ENCODE measurements at places on chromosomes 1 and 21.

DNA sequence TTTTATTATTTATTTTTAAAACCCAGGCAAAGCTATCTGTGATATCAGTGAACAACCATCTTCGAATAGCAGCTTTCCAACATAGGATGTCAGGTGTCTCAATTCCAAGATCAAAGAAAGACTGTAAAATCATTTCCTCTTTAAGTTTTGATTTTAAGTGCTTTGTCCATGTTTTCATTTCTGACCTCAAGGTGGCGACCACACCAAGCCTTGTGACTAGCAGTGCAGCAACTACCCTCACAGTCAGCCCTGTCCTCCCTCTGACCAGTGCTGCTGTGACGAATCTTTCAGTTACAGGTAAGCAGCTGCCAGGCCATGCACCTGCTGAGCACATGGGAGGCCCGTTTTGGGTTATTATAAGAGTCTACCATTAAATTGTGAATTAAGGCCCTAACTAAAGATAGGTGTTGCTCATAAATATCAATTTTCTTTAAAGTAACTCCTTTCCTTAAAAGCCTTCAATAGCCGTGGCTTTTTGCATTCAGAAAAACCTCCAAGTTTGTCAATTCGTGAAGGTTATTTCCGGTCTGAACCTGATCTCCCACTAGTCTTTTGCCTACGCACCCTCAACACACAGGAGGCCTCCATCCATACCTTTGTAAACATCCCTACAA, 117.0 kb downstream of the CD247 start:
- DNase-seq, result peak; percentile 65

GRCh38 chr1:115732316-115732715, 36.2 kb downstream of the CASQ2 start:
- no peak for DNase-seq

DNA sequence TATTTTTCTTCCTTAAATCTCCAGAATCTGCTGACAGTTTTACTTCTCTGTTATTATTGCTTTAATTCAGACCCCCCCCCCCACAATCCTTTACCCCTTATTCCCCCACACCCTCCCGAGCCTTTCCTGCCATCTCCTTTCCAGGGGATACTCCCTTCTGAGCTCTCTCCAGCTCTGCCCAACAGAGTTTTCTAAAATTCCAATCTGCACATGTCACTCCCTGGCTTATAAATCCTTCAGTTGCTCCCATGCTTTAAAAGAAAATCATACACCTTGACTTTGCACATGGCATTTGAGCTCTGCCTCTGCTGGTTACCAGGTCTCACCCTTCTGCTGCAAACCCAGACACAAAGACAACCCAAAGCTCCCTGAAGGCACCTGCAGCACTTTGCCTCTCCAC, 11.7 kb upstream of the EPS8L3 start:
- DNase-seq, result no peak

GRCh38 chr21:43718872-43719747, at the start of gene PDXK:
TSS of gene PDXK (plus strand) at chr21:43719129. CDS start at chr21:43719295, 166 bp downstream.
- peak; percentile 68 for DNase-seq

GRCh38 chr1:35470977-35471613, 86.1 kb downstream of the KIAA0319L start:
- DNase-seq, result peak; percentile 44

GRCh38 chr1:86972262-86972661, 57.8 kb downstream of the HS2ST1 start:
- DNase-seq, result no peak

DNA sequence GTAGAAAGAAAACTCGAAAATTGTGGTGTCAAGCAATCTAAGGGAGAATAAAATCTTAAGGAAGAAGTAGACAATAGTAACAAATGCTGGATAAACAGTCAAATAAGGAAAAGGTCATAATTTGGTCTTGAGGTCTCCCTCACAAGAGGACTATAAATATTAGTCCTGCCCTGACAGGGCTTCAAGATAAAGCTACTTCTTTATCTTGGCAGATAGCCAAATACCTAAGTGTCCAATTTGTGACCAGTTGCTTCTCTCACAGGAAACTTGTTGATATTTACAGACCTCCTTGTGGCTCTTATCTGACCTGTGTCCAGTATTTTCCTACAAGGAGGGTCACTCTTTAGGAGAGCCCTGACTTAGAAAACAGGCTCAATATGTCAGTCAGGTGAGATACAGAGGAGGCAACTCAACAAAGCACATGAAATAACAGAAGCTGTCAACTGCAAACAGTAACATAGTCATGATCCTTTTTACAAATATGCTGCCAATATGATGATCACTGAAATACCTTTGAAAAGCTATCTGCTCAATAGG, 88.8 kb downstream of the TNNI3K start:
- no peak for DNase-seq

GRCh38 chr1:228875741-228876140, 140.5 kb downstream of the RHOU start:
- no peak for DNase-seq

DNA sequence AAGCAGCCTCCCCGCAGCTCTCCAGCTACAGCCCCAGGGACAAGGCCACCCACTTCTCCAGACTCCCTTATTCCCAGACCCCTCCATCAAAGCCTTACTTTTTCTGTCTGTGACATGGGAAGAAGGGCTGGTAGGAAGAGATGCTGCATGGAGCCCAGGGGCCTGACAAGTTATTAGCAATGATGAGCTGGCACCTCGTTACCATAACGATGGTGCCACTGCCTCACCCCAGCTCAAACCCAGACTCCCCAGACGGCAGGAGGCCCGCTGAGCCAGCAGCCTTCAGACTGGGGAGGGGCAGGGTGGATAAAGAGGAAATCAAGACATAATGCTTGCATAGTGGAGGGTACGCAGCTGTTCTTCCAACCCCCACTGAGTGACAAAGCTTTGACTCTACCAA, 3.3 kb downstream of the DLGAP3 start:
- no peak for DNase-seq

GRCh38 chr1:1132956-1133750, 17.3 kb upstream of the C1orf159 start:
- DNase-seq, result no peak

GRCh38 chr1:11198257-11198656, 9.1 kb downstream of the ANGPTL7 start:
- DNase-seq, result no peak

DNA sequence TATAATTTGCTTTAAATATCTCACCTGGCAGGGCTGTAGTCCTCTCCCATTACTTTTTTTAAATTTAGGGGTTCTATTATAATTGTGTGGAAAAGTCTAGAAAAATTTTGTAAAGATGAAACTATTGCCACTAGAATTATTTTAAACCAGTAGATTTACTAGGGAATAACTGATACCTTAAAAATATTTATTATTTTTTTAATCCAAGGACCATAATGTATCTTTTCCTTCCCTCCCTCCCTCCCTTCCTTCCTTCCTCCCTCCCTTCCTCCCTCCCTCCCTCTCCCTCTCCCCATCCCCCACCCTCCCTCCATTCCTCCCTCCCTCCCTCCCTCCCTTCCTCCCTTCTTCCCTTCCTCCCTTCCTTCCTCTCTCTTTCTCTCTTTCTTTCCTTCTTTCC, 90.5 kb downstream of the DNM3 start:
- DNase-seq, result no peak

DNA sequence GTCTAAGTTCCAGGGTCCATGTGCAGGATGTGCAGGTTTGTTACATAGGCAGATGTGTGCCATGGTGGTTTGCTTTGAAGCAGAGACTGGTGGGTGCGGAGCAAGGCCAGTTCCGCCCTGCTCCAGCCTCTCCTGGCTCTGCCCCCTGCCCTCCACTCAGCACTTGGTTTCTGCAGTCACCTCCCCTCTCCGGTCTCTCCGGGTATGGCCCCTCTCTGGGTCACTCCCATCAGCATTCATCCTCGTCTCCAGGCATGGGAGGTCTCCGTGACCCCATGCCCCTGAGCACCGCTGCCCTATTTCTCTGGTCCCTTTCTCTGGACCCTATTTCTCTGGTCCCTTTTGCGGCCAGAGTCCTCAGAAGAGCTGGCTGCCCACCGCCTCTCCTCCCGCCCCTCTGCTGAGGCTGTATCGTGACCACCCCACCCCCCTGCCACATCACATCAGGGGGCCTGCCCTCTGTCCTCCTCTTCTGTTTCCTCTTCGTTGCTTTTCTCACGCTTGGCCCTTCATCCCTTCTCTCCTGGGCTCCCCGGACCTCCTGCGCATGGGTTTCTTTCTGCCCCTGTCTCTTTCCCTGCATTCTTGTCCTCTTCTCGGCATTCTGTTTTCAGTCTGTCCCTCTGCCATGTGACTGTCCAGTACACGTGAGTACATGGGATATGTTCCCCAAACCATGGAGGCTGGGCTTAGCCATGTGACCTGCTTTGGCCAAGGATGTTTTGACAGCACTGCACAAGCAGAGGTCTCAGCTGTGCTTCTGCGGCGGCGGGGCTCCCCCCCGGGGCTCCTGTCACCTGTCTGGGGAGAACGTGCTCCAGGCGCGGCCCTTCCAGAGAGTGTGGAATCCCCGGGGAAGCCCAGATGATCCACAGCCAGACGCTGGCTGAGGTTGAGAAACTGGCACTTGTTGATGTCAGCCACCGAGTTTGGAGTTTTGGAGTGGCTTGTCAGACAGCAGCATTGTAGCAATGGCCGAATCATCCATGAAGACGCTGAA, 54.4 kb upstream of the C1orf174 start:
- no peak for DNase-seq

DNA sequence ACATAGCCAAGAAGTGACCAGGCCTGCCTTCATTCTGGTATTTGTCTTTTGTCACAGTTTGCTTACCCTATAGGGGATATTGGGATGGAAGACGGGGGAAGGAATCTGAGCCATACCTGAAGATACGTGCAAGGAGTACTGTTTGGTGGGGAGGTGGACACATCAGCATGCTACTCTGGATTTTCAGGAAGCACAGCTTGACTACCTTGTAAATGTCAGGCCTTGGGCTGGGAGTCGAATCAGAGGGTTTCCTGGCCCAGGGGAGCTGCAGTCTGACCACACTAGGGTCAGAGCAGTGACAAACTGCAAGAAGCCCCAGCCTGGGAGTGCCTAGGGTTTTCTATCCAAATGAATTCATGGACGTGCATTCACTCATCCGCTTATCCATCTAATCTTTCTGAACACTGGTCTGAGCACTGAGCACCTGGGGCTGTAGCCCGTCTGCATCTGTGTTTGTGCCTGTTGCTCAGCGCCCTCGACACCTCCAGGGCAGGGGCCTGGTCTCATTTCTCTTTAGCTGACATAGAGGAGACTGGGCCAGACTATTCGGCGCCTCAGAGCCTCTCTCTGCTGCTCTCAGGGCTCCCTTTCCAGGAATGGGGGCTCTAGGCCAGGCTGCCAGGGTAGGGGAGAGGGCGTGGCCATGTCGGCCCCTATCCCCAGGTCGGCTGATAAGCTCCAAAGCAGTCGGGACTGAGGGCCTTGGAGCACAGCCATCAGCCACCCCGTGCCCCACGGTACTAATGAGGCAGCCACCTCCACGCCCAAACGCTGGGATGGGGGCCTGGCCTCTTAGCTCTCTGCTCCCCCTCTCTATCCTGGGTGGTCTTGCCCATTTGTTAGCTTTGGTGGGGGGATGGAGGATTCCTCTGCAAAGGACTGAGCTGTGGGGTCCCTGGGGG, 47.0 kb upstream of the SLC2A1 start:
- peak; percentile 68 for DNase-seq

DNA sequence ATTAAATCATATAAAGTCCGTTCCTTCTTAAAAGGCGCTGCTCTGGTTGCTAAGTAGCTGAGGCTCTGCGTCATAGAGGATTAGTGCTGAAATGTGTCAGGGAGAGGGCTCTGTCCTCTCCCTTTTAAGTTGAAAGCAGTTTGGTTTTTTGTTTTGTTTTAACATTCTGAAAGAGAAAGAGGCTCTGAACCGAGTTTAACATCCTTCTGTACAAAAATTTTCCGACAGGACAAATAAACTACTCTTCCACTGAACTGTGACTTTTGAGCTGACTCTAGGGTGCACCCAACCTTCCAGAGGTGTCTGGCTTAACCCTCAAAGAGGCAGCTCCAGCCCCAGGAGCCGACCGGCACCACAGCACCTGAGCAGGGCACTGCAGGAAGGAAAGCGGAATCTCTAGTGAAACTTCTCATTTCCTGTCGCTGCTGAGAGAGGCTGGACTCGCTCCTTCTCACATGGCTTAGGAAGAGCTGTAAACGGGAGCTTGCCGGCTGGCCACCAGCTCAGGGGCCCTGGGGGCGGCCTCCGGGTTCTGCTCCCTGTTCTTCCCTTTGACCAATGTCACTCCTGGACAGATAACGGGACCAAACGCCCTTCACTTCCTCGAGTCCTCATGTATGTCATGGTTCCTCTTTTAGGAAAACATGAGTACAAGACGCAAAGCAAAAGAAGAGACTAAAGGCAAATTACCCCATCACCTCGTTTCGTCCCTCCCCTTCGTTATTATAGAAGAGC, 1.2 kb downstream of the VAV3 start:
- DNase-seq, result no peak

- no peak for DNase-seq
Observed at GRCh38 chr1:176222196-176222595, 15.1 kb upstream of the COP1 start.
